Natural killer cell (primary cell): ENCODE measurements at places on chromosomes 3 and 15. TPM values are rescaled to one million over a fixed set of nuclear protein-coding genes. Genes with fewer than 3 reads are reported as not detected.
A peak's percentile ranks its signal among the peaks of the same experiment; 100 is the strongest.

The ARHGAP31 gene
- total RNA-seq, result 8.4 TPM

DNA sequence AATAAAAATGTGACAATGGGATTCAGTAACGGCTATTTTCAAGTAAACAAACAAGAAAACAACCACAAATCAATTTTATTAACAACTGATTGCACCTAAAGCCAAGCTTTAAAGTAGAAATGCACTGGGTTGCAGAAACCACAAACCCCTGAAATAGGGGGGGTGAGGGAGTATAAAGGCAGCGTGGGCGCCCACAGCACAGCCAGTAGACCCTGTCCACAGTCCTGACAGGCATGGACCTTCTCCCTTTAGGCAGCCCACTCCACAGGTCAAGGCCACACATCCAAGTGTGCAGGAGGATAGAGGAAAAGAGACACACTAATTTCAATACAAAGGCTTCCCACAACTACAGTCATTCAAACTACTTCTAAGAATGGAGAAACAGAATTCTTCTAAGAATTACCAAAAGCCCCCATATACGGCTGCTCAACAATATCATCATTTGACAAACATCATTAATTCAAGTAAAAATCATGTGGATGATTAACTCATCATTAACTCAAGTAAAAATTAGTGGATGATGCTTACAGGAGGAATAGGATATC, 48.7 kb downstream of the CHSY1 start:
- H3K4me3 ChIP-seq, result no peak overlapping the region
- no peaks in the 10 kb centered on the region for H3K36me3 ChIP-seq
- H3K27ac ChIP-seq, result no peak overlapping the region
- H3K4me1 ChIP-seq, result peaks cover 38% of the 10 kb centered on the region
- no peak for DNase-seq

The TTC23 gene
- total RNA-seq, result 1.1 TPM

- no peaks in the 10 kb centered on the region for H3K36me3 ChIP-seq
- H3K27me3 ChIP-seq, result no peaks in the 10 kb centered on the region
- no peak for DNase-seq
- no peaks in the 10 kb centered on the region for H3K4me1 ChIP-seq
Observed at GRCh38 chr3:173826901-173827609, 429.5 kb downstream of the NLGN1 start.

The GRK7 gene
- total RNA-seq, result 0.16 TPM

DNA sequence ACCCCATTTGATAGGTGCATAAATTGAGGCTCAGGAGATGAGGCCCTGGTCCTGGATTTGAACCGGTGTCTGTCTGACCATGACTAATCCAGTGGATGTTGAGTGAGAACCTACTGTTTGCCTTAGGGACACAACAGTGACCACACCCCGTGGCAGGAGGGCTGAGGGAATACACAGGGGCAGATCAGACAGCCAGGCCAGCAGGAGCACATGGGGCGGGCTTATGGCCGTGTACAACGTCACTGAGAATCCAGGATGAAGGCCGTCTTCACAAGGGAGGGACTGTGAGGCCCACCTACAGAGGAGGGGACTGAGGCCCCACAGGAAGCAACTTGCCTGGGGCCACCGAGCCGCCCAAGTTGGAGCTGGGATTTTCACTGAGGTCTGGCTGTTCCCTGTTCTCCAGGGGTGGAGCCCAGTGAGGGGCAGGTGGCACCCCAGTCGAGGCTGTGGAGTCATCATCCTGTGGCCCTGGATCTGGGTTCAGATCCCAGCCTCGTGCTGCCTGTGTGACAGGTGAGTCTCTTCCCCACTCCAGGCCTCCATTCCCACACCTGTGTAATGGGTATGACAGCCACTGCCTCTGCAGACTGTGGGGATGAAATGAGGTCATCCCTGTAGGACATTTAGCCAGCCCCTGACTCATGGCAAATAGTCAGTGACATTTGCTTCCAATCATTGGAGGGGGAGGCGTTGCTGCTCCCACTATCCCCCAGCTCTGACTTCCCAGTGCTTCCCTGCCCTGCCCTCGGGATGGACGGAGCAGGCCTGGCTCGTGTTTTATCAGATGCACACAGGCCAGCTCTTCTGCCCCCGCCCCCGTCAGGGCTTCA, 6.3 kb upstream of the PLXND1 start:
- H3K27ac ChIP-seq, result no peak overlapping the region
- no peaks in the 10 kb centered on the region for H3K27me3 ChIP-seq
- no peak for DNase-seq
- no peak overlapping the region for H3K4me3 ChIP-seq

The CKMT1A gene
- total RNA-seq, result not detected

DNA sequence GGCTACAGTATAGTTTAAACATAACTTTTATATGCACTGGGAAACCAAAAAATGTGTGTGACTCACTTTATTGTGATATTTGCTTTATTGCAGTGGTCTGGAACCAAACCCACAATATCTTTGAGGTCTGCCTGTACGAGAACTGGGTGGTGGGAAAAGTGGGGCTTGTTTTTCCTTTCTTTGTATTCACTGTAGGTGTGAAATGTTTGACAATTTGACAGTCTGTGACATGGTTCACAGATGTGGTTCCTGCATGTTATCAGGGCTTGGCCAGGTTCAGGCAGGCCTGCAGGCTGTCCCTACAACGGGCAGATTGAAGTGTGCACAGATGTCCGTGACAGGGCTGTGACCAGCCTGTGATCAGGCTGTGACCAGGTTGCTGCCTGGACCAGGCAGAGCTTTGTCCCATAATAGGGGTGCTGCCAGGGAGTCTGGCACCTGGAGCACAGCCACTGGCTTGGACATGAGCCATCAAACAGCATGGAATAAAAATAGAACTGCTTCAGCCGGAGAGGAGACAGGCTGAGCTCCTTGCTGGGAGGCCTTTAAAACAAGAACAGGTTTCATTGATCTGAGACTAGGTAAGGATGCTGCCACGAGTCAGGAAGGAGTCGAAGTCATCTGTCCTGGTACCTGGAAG, 61.0 kb downstream of the KLF13 start:
- peaks cover 60% of the 10 kb centered on the region for H3K4me1 ChIP-seq
- H3K36me3 ChIP-seq, result no peaks in the 10 kb centered on the region
- H3K4me3 ChIP-seq, result peak overlapping the region; percentile 44
- peak; percentile 74 for DNase-seq

The KNG1 gene
- not detected for total RNA-seq

GRCh38 chr3:55729546-55729945, 242.4 kb upstream of the WNT5A start:
- H3K4me1 ChIP-seq, result no peaks in the 10 kb centered on the region
- H3K27me3 ChIP-seq, result no peaks in the 10 kb centered on the region

The CHL1 gene
- total RNA-seq, result not detected

- H3K36me3 ChIP-seq, result no peaks in the 10 kb centered on the region
- no peaks in the 10 kb centered on the region for H3K4me1 ChIP-seq
- H3K27ac ChIP-seq, result no peak overlapping the region
- H3K4me3 ChIP-seq, result no peak overlapping the region
- DNase-seq, result no peak
Observed at GRCh38 chr3:78754066-78754743, 1013.6 kb downstream of the ROBO1 start.

The TRAIP gene
- 3.3 TPM for total RNA-seq

GRCh38 chr3:66196633-66197032, 24.2 kb upstream of the SLC25A26 start:
- no peak for DNase-seq
- H3K27me3 ChIP-seq, result no peaks in the 10 kb centered on the region
- H3K36me3 ChIP-seq, result no peaks in the 10 kb centered on the region
- H3K4me3 ChIP-seq, result no peak overlapping the region

The MED12L gene
- 3.0 TPM for total RNA-seq

The KBTBD8 gene
- total RNA-seq, result 8.6 TPM

- H3K36me3 ChIP-seq, result no peaks in the 10 kb centered on the region
- no peak overlapping the region for H3K4me3 ChIP-seq
- H3K4me1 ChIP-seq, result no peaks in the 10 kb centered on the region
Observed at GRCh38 chr15:101065570-101066221, 146.5 kb downstream of the LRRK1 start.

GRCh38 chr15:57556040-57556439, 35.7 kb upstream of the MYZAP start:
- no peaks in the 10 kb centered on the region for H3K27me3 ChIP-seq
- peaks cover under 1% of the 10 kb centered on the region for H3K4me1 ChIP-seq
- no peak overlapping the region for H3K27ac ChIP-seq
- no peak overlapping the region for H3K4me3 ChIP-seq
- no peak for DNase-seq
- no peaks in the 10 kb centered on the region for H3K36me3 ChIP-seq

DNA sequence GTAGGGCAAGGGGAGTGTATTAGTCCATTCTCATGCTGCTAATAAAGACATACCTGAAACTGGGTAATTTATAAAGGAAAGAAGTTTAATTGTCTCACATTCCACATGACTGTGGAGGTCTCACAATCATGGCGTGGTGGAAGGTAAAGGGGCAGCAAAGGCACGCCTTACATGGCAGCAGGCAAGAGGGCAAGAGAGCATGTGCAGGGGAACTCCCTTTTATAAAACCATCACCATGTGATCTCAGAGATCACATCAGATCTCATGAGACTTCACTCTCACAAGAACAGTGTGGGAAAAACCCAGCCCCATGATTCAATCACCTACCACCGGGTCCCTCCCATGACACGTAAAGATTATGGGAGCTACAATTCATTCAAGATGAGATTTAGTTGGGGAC, 41.4 kb downstream of the SUMF1 start:
- H3K36me3 ChIP-seq, result no peaks in the 10 kb centered on the region
- H3K27ac ChIP-seq, result no peak overlapping the region
- no peaks in the 10 kb centered on the region for H3K27me3 ChIP-seq
- H3K4me1 ChIP-seq, result no peaks in the 10 kb centered on the region

The CCDC174 gene
- 31.9 TPM for total RNA-seq

- H3K4me1 ChIP-seq, result peaks cover 20% of the 10 kb centered on the region
- no peak for DNase-seq
- no peaks in the 10 kb centered on the region for H3K27me3 ChIP-seq
- no peaks in the 10 kb centered on the region for H3K36me3 ChIP-seq
- peak overlapping the region; percentile 81 for H3K27ac ChIP-seq
- peak overlapping the region; percentile 64 for H3K4me3 ChIP-seq
Observed at GRCh38 chr3:141311170-141311495, 57.2 kb upstream of the ZBTB38 start.

DNA sequence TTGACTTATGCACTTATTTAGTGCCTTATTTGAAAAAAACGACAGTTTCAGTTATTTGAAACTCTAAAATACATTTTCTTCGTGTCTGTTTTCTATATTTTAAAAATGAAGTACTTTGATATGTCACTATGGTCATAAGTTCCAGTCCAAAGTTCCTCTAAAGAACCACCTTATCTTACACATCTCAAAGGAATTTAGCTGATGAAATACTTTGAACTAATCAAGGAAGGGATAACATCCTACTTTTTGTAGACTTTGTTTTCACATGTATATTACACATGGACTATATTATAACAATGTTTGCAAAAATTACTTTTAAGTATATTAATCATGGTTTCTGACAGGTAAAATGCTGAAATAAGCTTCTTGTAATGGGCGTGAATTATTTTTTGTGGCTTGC, 265.8 kb upstream of the ZNF717 start:
- no peaks in the 10 kb centered on the region for H3K36me3 ChIP-seq
- H3K4me3 ChIP-seq, result no peak overlapping the region
- H3K27me3 ChIP-seq, result no peaks in the 10 kb centered on the region

- no peak for DNase-seq
- H3K36me3 ChIP-seq, result no peaks in the 10 kb centered on the region
- no peak overlapping the region for H3K27ac ChIP-seq
Observed at GRCh38 chr15:51677021-51677420, 4.3 kb upstream of the SCG3 start.

DNA sequence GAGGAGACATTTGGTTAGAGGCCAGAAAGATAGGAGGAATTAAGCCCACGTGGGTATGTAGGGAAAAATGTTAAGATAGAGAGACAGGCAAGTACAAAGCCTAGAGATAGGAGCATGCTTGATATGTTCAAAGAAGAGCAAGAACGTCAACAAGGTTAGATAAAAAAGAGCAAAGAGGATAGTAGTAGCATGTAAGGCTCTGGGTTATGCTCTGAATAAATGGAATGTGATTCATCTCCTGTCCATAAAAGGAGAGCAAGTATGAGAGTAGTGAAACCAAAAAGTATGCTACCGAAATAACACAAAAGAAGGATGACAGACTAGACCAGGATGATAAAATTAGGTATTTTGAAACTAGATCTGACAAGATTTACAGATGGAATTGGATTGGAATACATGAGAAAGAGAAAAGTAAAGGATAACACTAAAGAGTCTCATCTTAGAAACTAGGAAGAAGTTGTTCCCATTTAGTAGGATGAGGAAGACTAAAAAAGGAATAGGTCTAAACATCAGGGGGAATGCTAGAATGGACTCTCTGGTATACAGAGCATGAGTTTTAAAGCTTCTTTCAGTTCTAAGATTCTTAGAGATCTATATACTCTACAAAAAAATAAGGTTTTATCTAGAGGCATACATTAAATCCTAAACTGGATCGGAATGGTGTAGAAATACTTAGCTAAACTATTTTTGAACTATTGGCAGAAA, 59.1 kb downstream of the TRPM7 start:
- H3K27me3 ChIP-seq, result no peaks in the 10 kb centered on the region
- no peak overlapping the region for H3K4me3 ChIP-seq
- H3K27ac ChIP-seq, result no peak overlapping the region
- H3K36me3 ChIP-seq, result peaks cover 57% of the 10 kb centered on the region
- DNase-seq, result no peak

DNA sequence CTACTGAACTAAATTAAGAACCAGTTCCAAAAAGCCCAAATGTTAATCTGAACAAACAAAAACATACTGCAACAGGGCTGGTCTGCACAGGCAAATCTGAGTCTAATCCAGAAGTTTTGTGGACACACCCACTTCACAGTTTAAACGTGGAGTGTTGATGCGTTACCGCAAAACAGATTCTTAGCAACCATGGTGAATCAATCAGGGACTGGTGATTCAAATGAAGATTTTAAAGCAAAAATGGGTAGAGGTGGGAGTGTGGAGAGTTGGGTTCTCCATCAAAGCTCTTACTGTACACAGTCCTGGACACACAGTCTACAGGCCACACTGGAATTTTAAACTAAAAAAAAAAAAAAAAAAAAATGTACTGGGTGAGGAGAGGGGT, 5.2 kb downstream of the ANXA2 start:
- H3K36me3 ChIP-seq, result no peaks in the 10 kb centered on the region
- no peak overlapping the region for H3K27ac ChIP-seq
- H3K4me3 ChIP-seq, result no peak overlapping the region
- peak; percentile 68 for DNase-seq

DNA sequence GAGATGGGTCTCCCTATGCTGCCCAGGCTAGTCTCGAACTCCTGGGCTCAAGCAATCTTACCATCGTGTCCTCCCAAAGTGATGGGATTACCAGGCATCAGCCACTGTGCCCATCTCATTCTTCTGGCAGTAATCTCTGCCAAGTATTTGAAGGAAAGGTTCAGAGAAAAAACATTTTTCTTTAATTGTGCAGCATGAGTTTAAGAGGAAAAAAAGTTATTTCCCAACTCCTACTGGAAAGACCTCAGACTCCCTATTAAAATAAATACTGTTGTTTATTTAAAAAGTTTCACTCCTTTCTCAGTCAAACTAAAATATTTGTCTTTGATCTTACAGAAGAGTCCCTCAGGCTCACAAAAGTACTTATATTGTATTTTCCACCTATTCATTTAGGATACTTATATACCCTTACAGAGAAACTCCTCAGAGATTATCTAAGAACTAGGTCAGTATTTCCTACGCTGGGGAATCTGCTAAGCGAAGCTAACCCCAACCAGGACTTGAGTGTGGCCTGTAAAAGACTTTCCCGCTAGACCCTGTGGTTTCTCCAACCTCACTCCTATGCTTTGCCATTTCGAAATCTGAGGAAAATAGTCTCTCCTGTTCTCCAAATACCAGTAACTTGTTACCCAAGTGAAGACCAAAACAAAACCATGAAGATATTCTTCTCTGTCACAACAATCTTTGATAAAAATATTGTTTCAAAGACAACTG, 28.7 kb downstream of the WWTR1 start:
- no peak for DNase-seq
- H3K36me3 ChIP-seq, result no peaks in the 10 kb centered on the region
- H3K4me1 ChIP-seq, result no peaks in the 10 kb centered on the region
- no peak overlapping the region for H3K27ac ChIP-seq
- peaks cover 2% of the 10 kb centered on the region for H3K27me3 ChIP-seq
- no peak overlapping the region for H3K4me3 ChIP-seq

The KNL1 gene
- 4.1 TPM for total RNA-seq

The ENTPD3 gene
- total RNA-seq, result not detected
